ENCODE measurements at places on chromosomes 4 and X. TPM values are rescaled to one million over a fixed set of nuclear protein-coding genes. Genes with fewer than 3 reads are reported as not detected.

SH2D1A gene
- not detected for total RNA-seq

FAM184B gene
- total RNA-seq: not detected

IL13RA1 gene
- 51.6 TPM for total RNA-seq

RAPGEF2 gene
- 84.9 TPM for total RNA-seq

PPP2R2C gene
- not detected for total RNA-seq

SLC9B1 gene
- 0.14 TPM for total RNA-seq

FATE1 gene
- not detected for total RNA-seq

F11 gene
- total RNA-seq: not detected

GPAT3 gene
- 2.0 TPM for total RNA-seq

RHOXF1 gene
- not detected for total RNA-seq

ADAM29 gene
- not detected for total RNA-seq

CC2D2A gene
- 18.8 TPM for total RNA-seq

ATP2B3 gene
- total RNA-seq: not detected

HEPH gene
- total RNA-seq: 0.22 TPM

OTC gene
- not detected for total RNA-seq

DCAF16 gene
- 21.9 TPM for total RNA-seq

CT55 gene
- not detected for total RNA-seq

SORBS2 gene
- 7.3 TPM for total RNA-seq

PRKG2 gene
- total RNA-seq: 0.72 TPM

IL13RA2 gene
- 27.8 TPM for total RNA-seq

ANAPC10 gene
- 23.5 TPM for total RNA-seq

BTK gene
- not detected for total RNA-seq

CXorf49 gene
- total RNA-seq: not detected

FGG gene
- not detected for total RNA-seq

PPP4R3C gene
- total RNA-seq: not detected

DGKK gene
- not detected for total RNA-seq

CASP6 gene
- 7.4 TPM for total RNA-seq

LDB2 gene
- total RNA-seq: 21.5 TPM

GPR143 gene
- 0.43 TPM for total RNA-seq

GLRA3 gene
- total RNA-seq: not detected

NR3C2 gene
- 2.6 TPM for total RNA-seq

PAGE2 gene
- total RNA-seq: not detected

POF1B gene
- total RNA-seq: not detected
